ENCODE measurements at places on chromosomes 3 and 15.

- DNase-seq, result no peak
Observed at GRCh38 chr15:37098468-37099318, 1.7 kb downstream of the MEIS2 start.

GRCh38 chr15:75446151-75446550, 5.3 kb downstream of the SIN3A start:
- DNase-seq, result no peak

GRCh38 chr3:18410205-18410604, 14.9 kb downstream of the SATB1 start:
- no peak for DNase-seq

DNA sequence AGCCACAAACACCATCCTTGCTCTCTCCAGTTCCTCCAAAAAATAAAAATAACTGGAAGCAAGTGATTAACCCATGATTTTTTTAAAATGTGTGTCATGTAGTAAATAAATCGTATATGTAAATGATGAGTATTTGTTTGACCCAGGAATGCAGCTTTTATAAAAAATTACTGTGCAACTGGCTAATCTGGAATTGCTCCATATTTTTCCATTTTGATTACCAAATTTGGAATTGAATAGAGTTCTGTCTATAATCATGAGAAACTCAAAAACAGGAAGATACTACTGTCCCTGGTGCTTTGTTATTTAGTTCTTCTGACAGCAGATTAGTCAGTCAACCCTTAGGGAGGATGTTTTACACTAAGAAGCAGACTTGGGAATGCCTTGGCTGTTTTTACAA, 116.2 kb downstream of the CCNL1 start:
- no peak for DNase-seq

- no peak for DNase-seq
Observed at GRCh38 chr15:80636675-80637074, 58.4 kb upstream of the ABHD17C start.

All from GM12891 (cell line).